ENCODE measurements at places on chromosomes 2 and 18. TPM values are rescaled to one million over a fixed set of nuclear protein-coding genes. Genes with fewer than 3 reads are reported as not detected.

DNA sequence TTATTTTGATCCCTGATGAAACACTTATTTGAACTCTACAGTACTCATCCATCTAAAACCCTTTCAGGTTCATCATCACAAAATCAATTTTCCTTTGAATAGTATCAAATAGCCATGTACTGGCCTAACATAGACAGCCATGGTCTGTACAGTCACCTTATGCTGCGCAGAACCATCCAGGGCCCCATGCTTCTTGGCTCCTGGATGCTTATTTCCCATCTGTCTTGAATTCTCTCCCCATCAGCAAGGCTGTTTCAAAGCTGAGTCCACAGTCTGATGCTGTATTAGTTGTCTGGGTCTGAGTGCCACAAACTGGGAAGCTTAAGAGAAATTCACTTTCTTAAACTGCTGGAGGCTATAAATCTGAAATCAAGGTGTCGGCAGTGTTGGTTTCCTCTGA, 290.2 kb downstream of the OSR1 start:
- no peak for DNase-seq

- no peak for DNase-seq
Measured at GRCh38 chr2:216474925-216475670, 23.5 kb upstream of the RPL37A start.

GRCh38 chr18:54020156-54020745, 204.2 kb downstream of the MBD2 start:
- DNase-seq: no peak

- no peak for DNase-seq
Measured at GRCh38 chr2:54042897-54043620, 72.3 kb upstream of the PSME4 start.

DNA sequence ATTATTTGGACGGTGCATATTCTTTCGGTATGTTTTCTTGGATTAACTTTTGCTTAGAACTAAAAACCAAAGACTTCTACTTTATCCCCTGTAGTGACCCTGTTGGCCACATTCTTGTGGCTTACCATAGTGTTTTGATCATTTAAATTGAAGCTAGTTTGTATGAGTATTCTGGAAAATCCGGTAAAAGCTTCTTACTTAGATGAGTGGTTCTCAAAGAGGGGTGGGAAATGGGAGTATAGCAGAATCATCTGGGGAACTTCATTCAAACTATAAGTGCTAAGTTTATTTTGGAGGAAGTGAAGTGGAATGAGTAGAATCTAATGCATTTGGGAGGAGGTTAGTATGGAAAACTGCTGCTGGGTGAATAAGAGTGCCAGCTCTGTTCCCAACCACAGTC, 3.8 kb downstream of the PPP1CB start:
- DNase-seq: no peak

DNA sequence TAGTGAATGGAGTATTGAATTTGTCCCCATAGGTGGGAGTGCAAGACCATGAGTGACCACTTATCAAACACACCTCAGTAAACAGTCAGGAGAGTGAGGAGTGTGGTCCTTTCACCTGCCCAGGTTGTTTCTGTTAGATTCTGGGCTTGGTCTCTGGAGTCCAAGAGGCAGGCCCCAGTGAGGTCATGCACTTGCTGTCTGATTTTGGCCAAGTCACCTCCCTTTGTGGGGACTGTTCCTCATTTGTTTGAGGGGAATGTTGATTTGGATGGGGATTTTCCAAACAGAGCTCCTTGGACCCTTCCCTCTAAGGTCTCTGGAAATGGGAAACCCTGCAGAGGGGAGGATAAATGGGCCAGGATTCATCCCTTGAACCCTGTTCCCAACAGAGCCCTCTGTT, 7.3 kb downstream of the IL1RN start:
- no peak for DNase-seq

DNA sequence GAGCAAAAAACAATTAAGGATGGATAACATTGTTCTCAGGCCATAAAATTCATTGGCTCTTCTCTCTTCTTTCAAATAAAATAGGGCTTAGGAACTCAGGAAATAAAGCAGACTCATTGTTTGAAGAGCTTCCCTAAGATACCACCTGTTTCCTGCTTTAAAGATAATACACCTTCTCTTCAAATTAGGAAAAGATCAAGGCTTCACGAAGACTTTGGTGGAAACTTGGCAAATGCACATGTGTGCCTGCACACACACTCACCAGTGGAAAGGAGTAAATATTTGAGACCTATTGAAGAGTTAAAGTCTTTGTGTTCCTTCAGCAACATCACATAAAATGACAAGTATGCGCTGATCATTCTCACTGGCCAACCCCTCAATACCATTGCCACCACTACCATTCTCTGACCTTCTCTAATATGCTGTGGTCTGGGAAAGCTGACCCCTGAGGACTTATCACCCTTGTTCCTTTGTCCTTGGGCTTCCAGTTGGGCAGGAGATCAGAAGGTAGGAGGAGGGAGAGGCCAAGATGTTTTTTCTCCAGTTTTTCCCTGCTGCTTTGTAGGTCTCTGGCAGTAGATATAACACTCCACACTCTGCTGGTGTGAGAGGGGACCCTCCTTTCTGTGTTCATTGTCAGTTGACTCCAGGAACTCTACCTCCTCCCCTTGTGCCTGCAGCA, 53.5 kb upstream of the SPOPL start:
- no peak for DNase-seq

DNA sequence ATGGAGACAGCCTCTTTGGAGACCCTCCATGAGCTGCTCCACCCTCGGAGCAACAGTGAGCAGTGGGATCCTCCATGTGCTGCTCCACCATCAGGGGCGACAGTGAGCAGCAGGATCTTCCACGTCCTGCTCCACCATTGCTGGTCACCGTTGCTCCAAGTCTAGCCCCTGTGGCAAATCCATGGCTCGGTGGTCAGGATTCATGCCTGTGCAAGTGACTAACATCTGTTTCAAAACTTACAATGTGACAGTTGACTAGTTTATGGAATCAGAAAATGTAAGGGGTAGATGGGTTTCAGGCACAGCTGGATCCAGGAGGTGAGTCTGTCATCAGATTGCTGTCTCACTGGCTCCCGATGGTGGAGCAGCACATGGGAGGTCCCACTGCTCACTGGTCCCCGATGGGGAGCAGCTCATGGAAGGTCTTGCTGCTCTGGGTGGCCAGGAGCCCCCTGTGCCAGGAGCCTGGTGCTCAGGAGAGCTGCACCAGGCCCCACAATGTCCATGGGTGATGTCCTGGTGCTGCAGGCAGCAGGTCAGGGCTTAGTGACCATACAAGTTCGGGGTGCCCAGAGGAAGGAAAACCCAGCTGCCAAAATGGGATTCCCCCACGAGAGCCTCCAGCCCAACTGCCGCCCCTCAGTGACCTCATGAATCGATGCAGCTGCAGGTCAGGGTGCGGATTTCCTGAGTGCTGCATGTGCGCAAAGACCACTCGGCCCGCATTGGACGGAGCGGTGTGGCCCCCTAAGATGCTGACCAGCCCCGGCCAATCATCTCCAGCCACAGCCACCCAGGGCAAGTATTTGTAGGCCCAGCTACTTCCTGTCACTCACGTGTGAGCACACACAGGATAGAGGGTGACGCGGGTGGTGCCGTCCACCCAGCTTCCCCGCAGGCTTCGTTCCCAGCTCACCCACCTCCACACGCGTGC, 116.5 kb upstream of the OTOS start:
- no peak for DNase-seq

GRCh38 chr2:136327162-136327852, 209.4 kb upstream of the CXCR4 start:
- DNase-seq: peak; percentile 69

GRCh38 chr2:3759761-3760160, 56.4 kb downstream of the DCDC2C start:
- no peak for DNase-seq

- no peak for DNase-seq
Measured at GRCh38 chr2:156818944-156819343, 382.8 kb downstream of the GPD2 start.

DNA sequence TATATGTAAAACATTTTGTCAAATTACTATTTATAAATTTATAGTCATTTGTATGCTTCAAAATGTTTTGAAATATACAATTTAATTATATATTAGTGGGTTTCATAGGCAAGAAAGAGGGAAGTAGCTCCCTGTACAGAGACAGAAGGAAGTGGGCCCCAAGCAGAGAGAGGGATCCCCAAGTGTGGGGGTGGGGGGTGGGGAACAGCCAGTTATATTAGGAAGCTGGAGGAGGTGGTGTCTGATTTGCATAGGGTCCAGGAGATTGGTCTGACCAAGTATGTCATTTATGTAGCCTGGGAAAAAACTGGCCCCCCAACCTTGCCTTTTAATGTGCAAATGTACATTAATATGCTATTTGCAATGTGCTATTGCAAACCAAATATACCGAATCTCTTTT, 76.5 kb upstream of the ZSWIM2 start:
- DNase-seq: no peak

GRCh38 chr2:68698567-68699377, 35.8 kb upstream of the ARHGAP25 start:
- no peak for DNase-seq

- DNase-seq: no peak
Measured at GRCh38 chr2:235677937-235678336, 184.1 kb downstream of the AGAP1 start.

AGXT gene
- total RNA-seq: not detected

GALM gene
- 28.3 TPM for total RNA-seq

KCNJ13 gene
- not detected for total RNA-seq

CIDEA gene
- not detected for total RNA-seq

TACR1 gene
- not detected for total RNA-seq

TRIM54 gene
- total RNA-seq: not detected

Measured in T-helper 17 cell (primary cell).